ENCODE measurements at places on chromosomes 7 and 10. TPM values are rescaled to one million over a fixed set of nuclear protein-coding genes. Genes with fewer than 3 reads are reported as not detected.
A peak's percentile ranks its signal among the peaks of the same experiment; 100 is the strongest.

The PNLIPRP3 gene
- total RNA-seq = not detected

The AKR1D1 gene
- not detected for total RNA-seq

The ABCB1 gene
- 22.9 TPM for total RNA-seq

The ADRA2A gene
- total RNA-seq = 21.8 TPM

The TEX47 gene
- not detected for total RNA-seq

The AQP1 gene
- total RNA-seq = 352 TPM

The DDC gene
- total RNA-seq = 0.66 TPM

The ZNF273 gene
- 19.8 TPM for total RNA-seq

The OPN4 gene
- not detected for total RNA-seq

The TRIM4 gene
- total RNA-seq = 59.9 TPM

The NPSR1 gene
- total RNA-seq = not detected

DNA sequence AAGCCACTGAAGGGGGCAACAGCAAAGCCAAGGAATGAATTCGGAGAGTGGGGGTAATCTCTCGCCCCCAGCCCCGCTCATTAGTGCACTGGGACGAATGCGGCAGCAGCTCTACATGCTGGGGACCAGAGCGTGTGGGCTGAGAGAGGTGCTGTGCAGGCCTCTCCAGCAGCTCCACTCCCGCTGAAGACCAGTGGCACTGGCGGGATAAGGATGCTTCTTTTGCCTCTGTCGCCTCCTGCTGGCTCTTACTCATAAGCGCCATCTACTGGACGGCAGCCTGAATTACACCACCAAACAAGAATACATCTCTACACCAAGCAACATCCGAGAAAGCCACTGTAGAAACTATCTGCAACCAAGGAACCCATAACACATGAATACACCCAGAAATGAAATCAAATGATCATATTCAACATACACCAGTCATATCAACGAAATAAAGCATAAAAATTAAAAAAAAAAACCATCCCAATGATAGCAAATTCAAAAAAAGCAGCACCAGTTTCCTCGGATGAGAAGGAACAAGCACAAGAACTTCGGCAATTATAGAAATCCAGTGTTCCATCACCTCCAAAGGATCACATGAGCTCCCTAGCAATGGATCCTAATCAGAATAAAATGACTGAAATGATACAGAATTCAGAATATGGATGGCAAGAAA, 79.0 kb upstream of the TMEM168 start:
- H3K4me3 ChIP-seq = no peak overlapping the region
- H3K27ac ChIP-seq = no peak overlapping the region
- DNase-seq = no peak
- H3K27me3 ChIP-seq = no peaks in the 10 kb centered on the region

DNA sequence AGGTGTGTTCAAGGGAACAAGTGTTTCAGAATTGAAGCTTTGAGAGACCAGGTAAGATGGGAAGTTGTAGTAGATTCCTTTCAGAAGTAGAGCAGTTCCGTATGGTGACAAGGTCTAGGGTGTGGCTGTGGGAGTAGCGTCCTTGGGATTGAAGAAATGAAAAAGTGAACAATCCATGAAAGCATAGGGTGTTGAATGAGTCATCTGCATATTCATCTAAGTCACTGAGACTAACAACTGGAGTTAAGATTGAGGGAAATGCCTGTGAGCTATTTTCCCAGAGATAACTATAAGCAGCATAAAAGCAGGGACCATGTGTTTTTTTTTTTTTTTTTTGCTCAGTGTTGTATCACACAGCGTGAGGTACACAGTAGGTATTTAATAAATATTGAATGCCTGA, 134.8 kb downstream of the PHTF2 start:
- DNase-seq = no peak
- H3K27ac ChIP-seq = no peak overlapping the region
- no peak overlapping the region for H3K4me3 ChIP-seq
- H3K36me3 ChIP-seq = no peaks in the 10 kb centered on the region
- no peaks in the 10 kb centered on the region for H3K27me3 ChIP-seq

GRCh38 chr7:108135446-108136190, 5.5 kb upstream of the LAMB4 start:
- no peaks in the 10 kb centered on the region for H3K4me1 ChIP-seq
- DNase-seq = no peak
- H3K4me3 ChIP-seq = no peak overlapping the region
- no peaks in the 10 kb centered on the region for H3K36me3 ChIP-seq

GRCh38 chr10:23516530-23516929, 77.7 kb downstream of the OTUD1 start:
- DNase-seq = no peak
- no peak overlapping the region for H3K27ac ChIP-seq
- H3K27me3 ChIP-seq = no peaks in the 10 kb centered on the region
- no peaks in the 10 kb centered on the region for H3K4me1 ChIP-seq
- H3K36me3 ChIP-seq = no peaks in the 10 kb centered on the region

- H3K36me3 ChIP-seq = no peaks in the 10 kb centered on the region
- no peak overlapping the region for H3K4me3 ChIP-seq
- H3K4me1 ChIP-seq = no peaks in the 10 kb centered on the region
- DNase-seq = no peak
Observed at GRCh38 chr10:99394761-99395386, 35.5 kb downstream of the GOT1 start.

GRCh38 chr10:109701633-109702215, 221.6 kb downstream of the XPNPEP1 start:
- no peak for DNase-seq
- no peaks in the 10 kb centered on the region for H3K27me3 ChIP-seq
- no peak overlapping the region for H3K27ac ChIP-seq
- H3K4me1 ChIP-seq = no peaks in the 10 kb centered on the region
- H3K4me3 ChIP-seq = no peak overlapping the region

DNA sequence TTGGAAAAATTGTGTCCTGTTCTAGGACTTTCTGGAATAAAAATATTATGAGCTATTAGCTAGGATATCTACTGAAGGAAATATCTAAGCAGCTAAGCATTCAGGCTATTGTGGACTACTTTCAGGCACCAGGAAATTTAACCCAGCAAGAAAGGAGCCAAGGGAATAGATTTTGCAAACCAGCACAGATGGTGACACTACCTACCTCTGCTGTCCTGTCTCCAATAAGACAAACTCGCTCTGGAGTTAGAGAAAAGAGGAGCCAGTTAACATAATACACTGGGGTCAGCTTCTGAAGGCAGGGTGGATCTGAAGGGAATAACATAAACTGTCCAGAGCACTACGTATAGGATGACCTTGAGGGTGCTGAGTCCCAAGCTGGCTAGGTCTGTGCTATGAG, 223.7 kb upstream of the PRSS58 start:
- H3K36me3 ChIP-seq = no peaks in the 10 kb centered on the region
- DNase-seq = no peak
- no peaks in the 10 kb centered on the region for H3K4me1 ChIP-seq
- no peaks in the 10 kb centered on the region for H3K27me3 ChIP-seq
- no peak overlapping the region for H3K27ac ChIP-seq

GRCh38 chr10:83612746-83613145, 526.6 kb upstream of the GHITM start:
- H3K27me3 ChIP-seq = no peaks in the 10 kb centered on the region
- H3K4me3 ChIP-seq = no peak overlapping the region

DNA sequence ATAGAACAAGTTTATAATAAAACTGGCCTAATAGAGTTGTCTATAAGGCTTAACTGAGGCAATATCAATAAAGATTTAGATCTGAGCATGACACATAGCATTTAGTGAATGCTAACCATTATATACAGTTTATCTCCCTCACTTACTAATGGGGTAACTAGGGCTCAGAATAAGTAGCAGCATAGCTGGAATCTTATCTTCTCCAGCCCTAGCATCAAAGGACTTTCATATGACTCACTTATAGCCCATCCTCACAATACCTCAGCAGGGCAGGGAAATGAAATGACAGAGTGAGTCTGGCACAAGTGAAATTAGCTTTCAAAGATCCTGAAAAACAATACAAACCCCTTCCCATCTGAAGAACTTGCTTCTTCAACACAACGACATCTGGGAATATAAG, 362.9 kb downstream of the KIF20B start:
- H3K4me1 ChIP-seq = no peaks in the 10 kb centered on the region
- H3K4me3 ChIP-seq = no peak overlapping the region
- no peaks in the 10 kb centered on the region for H3K36me3 ChIP-seq
- no peak for DNase-seq
- no peaks in the 10 kb centered on the region for H3K27me3 ChIP-seq

GRCh38 chr10:35058134-35058533, 32.0 kb downstream of the CUL2 start:
- H3K27me3 ChIP-seq = no peaks in the 10 kb centered on the region
- no peak overlapping the region for H3K4me3 ChIP-seq
- peaks cover 5% of the 10 kb centered on the region for H3K36me3 ChIP-seq

DNA sequence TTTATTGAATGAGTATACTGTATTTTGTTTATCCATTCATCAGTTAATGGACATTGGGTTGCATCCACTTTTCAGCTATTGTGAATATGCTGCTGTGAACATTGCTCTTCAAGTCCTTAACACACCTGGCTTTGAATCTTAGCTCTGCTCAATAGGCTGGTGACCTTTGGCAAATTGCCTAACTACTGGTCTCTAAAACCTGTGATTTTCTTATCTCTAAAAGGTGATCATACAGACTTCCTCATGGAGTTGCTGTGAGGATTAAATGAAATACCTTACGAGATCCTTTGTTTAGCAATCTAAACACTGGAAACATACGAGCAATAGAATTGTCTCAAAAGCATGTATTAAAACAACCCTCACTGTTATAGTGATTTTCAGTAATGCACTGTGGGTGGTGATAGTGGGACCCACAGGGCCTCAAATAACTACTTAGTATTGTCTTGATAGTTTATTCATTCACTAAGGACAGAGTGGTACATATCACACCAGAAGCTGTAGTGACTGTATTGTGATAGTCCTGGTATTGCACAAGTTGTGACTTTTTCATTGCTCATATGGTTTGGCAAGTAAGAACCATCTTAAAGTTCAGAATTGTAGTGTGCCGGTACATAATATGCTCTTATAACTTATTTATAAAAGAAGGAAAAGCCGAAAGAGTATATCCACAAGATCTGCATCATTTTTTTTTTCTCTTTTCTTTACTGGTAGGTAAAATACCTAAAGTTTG, 257.6 kb downstream of the EXOC4 start:
- no peaks in the 10 kb centered on the region for H3K4me1 ChIP-seq
- H3K27ac ChIP-seq = no peak overlapping the region
- no peaks in the 10 kb centered on the region for H3K27me3 ChIP-seq

DNA sequence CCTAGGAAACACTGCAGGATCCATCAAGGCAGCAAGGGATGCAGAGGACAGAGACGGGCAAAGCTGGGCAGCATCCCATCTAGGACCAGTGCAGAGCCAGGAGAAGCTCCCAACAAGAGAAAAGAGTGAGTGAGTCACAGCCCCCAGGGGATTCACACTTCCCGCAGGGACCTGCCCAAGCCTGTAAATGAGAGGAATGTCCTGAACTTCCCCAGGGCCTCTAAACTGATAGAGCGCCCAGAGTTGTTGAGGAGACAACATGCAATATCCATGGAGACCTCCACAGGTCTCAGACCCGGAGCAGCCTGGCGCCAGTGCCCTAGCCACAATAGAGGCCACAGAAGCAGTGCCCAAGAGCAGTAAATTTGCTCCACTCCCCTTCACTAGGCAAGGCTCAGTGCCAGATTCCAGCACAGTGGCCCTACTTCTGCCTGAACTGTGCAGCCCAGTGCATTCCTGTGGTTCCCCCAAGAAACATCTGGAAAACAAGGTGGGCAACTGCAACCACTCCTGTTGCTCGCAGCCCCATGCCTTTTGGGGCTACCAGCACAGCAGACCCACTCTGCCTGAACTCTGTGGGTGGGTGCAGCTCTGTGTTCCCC, 567.5 kb downstream of the POM121L12 start:
- H3K27ac ChIP-seq = no peak overlapping the region
- no peak for DNase-seq
- H3K4me1 ChIP-seq = no peaks in the 10 kb centered on the region
- H3K4me3 ChIP-seq = no peak overlapping the region

DNA sequence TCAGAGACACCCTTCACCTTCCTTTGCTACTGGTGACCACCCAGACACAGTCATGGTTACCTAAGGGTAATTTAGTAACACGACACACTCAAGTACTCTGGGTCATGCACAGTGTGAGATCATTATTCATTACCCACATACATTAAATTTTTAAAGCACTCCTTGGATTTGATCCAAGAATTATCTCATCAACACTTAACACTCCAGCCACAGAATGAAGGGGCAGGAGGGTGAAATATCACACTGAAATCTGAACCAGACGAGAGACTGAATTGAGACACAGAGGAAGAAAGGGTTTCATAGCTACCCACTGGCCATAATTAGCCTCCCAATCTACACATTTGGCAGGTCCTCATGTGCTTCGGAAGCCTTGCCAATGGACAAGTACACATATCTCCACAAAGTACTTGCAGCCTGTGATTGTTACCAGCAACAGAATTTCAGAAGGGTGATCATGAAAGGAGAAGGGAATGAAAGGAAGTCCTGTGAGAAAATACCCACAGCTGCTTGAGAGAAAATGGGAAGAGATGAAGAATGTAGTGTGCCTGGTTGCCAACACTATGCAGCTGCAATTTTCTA, 189.3 kb downstream of the POLR1F start:
- no peaks in the 10 kb centered on the region for H3K36me3 ChIP-seq
- no peak overlapping the region for H3K4me3 ChIP-seq
- no peaks in the 10 kb centered on the region for H3K4me1 ChIP-seq
- no peak overlapping the region for H3K27ac ChIP-seq

DNA sequence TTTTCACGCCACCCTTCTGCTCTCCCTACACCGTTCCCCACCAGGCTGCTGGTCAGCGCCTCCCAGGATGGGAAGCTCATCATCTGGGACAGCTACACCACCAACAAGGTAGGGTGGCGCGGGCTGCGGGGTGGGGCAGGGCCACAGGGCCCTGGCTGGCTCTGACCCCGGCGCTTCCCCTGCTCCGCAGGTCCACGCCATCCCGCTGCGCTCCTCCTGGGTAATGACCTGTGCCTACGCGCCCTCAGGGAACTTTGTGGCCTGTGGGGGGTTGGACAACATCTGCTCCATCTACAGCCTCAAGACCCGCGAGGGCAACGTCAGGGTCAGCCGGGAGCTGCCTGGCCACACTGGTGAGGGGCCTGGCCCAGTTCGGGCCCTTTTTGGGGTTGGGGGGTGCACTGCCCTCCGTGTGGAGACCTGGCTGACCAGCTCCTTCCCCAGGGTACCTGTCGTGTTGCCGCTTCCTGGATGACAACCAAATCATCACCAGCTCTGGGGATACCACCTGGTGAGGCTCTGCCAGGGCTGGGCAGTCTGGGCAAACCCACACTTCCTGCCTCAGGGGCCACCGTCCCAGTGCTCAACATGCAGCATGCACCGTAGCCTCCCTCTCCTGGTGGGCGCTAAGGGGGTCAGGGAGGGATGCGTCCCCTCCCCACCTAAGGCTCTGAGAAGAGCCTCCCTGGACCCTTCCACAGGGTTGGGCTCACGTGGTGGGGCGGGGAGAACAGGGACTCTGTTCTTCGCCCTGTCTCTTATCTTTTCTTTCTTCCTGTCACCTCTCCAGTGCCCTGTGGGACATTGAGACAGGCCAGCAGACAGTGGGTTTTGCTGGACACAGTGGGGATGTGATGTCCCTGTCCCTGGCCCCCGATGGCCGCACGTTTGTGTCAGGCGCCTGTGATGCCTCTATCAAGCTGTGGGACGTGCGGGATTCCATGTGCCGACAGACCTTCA, 4.0 kb downstream of the GNB2 start:
- peaks cover 10% of the 10 kb centered on the region for H3K36me3 ChIP-seq
- no peak overlapping the region for H3K4me3 ChIP-seq
- DNase-seq = no peak
- H3K27ac ChIP-seq = peak overlapping the region; percentile 99
- H3K4me1 ChIP-seq = no peaks in the 10 kb centered on the region
